ENCODE measurements at places on chromosomes 3 and 15.

GRCh38 chr15:29873264-29873663 lies 51.0 kb upstream of the TJP1 start:
- DNase-seq: no peak

- DNase-seq: no peak
Observed at GRCh38 chr3:120688121-120688520, 6.1 kb upstream of the HGD start.

DNA sequence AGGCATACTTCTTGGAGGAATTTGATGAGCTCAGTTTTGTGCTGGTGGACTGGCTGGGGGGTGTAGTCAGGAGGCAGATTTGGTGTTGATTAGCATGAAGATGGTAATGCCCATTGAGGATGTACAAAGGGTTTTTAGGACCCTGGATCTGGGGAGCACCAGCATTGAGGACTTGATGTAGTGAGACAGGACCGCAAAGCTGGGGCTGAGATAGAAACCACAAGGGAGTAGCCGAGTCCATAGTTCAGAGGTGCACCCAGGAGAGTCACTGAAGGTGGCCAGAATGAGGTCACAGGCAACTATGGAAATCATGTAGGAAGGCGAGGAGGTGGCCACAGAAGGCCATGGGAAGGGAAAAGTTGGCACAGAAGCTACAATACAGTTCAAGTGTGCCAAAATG lies 2.7 kb upstream of the CDC25A start:
- DNase-seq: no peak

GRCh38 chr3:149647285-149647684 lies 10.5 kb downstream of the WWTR1 start:
- DNase-seq: no peak

DNA sequence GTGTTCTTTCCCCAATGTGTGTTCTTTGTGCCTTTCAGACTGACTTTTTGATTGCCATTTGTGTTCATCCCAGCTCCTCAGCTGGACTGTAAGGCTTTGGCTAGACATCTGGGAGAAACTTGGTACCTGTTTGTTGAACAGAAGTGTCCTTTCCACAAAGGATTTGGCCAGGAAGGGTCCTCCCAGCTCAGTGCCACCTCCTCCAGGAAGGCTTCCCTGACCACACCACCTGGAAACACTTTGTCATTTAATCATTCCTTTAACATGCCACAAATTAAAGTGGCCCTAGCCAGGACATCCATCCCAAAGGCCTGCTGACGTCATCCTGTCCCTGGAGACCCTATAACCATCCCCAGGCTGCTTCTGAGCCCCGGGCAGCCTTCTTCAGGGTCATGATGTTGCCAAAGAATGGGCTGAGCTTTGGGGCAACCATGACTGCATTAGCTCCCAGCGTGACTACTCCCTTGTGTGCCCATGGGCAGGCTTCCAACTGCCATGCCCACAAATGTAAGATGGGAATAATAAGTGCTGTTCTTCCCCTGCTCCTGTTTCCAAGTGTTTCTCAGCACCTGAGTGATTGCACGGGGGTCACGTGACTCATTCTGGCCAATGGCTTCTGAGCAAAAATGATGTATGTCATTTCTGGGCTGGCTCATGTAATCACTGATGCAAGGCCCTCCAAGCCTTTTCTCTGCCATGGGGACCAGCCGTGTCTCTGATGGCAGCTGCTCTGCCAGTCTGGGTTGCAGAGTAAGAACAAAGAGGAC lies 112.5 kb upstream of the SMAD3 start:
- DNase-seq: no peak

- DNase-seq: no peak
Observed at GRCh38 chr3:111593666-111594065, 1.5 kb downstream of the ZBED2 start.

- no peak for DNase-seq
Observed at GRCh38 chr3:156150434-156151066, 30.2 kb downstream of the KCNAB1 start.

DNA sequence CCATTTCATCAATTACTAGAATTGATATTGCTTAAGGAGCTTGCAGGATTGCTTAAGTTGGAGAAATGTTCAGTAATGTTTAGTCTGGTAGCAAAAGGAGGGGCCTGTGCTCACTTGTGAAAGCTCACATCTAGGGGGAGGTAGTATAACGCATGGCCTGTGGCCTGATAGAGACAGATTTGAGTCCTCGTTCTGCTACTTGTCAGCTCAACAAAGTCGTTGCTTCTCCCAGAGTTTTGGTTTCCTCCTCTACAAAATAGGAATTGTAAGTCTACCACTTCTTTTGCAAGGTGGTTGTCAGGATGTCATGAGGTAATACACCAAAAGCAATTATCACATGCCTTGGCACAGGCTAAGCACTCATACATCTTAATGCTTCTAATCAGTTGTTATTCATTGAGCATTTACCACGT lies 1.3 kb downstream of the ST3GAL6 start:
- no peak for DNase-seq

GRCh38 chr3:18238332-18238731 lies 186.8 kb downstream of the SATB1 start:
- no peak for DNase-seq

Data from stimulated activated CD8-positive, alpha-beta memory T cell treated with anti-CD3 and anti-CD28 coated beads, Interleukin-2, amount 100 ng/mL, for 48 hours (primary cell).